Tibial artery (tissue), 4 donors: ENCODE measurements at places on chromosomes 2 and 18.

- H3K27ac ChIP-seq: no peak overlapping the region
- no peaks in the 10 kb centered on the region for H3K36me3 ChIP-seq
- peak; percentile 29 for DNase-seq
- H3K27me3 ChIP-seq: no peaks in the 10 kb centered on the region
- no peaks in the 10 kb centered on the region for H3K4me1 ChIP-seq
- no peak overlapping the region for H3K4me3 ChIP-seq
Observed at GRCh38 chr2:238704471-238705225, 143.2 kb upstream of the TWIST2 start.

GRCh38 chr2:186477790-186478189, 8.3 kb upstream of the ZC3H15 start:
- no peaks in the 10 kb centered on the region for H3K27me3 ChIP-seq
- DNase-seq: no peak
- no peaks in the 10 kb centered on the region for H3K4me1 ChIP-seq
- no peak overlapping the region for H3K4me3 ChIP-seq
- no peak overlapping the region for H3K27ac ChIP-seq
- H3K36me3 ChIP-seq: no peaks in the 10 kb centered on the region

GRCh38 chr2:202555356-202555755, 79.4 kb upstream of the FAM117B start:
- H3K4me1 ChIP-seq: no peaks in the 10 kb centered on the region
- H3K36me3 ChIP-seq: peaks cover 38% of the 10 kb centered on the region
- no peak for DNase-seq
- no peak overlapping the region for H3K27ac ChIP-seq
- no peak overlapping the region for H3K4me3 ChIP-seq
- H3K27me3 ChIP-seq: no peaks in the 10 kb centered on the region

GRCh38 chr2:14297906-14298305, 334.6 kb upstream of the LRATD1 start:
- no peak overlapping the region for H3K27ac ChIP-seq
- no peaks in the 10 kb centered on the region for H3K27me3 ChIP-seq
- no peak overlapping the region for H3K4me3 ChIP-seq

- no peak overlapping the region for H3K4me3 ChIP-seq
- H3K27me3 ChIP-seq: no peaks in the 10 kb centered on the region
- H3K36me3 ChIP-seq: peaks cover 2% of the 10 kb centered on the region
- DNase-seq: no peak
- H3K27ac ChIP-seq: no peak overlapping the region
- peaks cover 51% of the 10 kb centered on the region for H3K4me1 ChIP-seq
Observed at GRCh38 chr18:61870151-61870550, 22.7 kb downstream of the RNF152 start.
